ENCODE measurements at places on chromosomes 5 and 9.

GRCh38 chr9:105979290-105979689 lies 284.9 kb downstream of the TMEM38B start:
- DNase-seq, result no peak

DNA sequence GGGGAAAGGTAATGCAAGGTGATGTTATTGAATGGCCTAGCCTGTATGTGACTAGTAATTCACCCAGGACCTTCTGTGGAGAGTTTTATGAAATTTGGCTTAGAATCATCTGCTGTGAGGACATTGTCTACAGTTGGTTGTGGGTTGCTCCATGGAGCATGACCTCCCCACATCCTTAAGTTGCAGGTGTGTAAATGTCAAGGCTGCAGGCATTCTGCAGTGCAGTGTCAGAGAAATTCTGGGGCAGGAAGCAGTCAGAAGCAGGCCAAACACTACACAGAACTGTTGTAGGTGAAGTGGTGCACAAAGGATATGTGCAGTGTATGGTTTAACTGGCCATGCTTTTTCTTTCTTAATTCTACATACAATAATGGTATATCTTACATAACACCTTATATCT lies 588.3 kb downstream of the EBF1 start:
- no peak for DNase-seq

- DNase-seq, result no peak
Measured at GRCh38 chr5:154401355-154401754, 44.4 kb upstream of the SAP30L start.

- DNase-seq, result no peak
Measured at GRCh38 chr5:64794053-64794770, 25.5 kb downstream of the CWC27 start.

DNA sequence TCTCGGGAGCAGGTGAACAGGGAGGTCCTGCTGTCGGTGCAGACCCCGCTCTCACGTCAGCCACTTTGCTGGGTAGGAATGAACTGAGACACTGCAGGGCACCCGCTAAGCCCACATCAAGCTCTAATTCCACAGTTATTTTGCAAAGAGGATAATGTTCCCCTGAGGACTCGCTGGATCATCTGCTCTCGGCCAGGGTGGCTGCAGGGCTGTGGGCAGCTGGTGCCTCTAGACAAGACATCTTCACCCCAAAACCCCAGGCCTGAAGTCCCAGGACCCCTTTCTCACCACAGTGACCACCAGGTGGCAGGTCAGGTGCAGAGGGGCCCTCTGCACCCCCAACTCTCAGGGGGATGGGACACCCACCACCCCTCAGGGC lies 135.1 kb upstream of the PPP1R26 start:
- DNase-seq, result no peak

- no peak for DNase-seq
Measured at GRCh38 chr9:33186457-33187168, 19.5 kb upstream of the B4GALT1 start.

DNA sequence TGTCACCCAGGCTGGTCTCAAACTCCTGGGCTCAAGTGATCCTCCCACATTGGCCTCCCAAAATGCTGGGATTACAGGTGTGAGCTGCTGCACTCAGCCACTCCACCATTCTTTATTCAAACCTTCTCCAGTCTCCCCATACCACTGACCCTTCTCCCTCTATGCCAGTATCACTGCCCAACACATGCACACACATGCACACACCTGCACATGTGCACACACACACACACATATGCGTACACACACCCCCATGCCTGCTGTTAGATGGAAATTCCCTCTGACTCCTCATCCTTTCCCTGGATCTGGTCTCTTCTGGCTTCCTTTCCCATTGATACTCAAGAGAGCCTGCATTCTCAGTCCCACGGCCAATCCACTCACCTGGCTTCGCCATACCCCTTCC lies 170.0 kb downstream of the CRB2 start:
- no peak for DNase-seq

DNA sequence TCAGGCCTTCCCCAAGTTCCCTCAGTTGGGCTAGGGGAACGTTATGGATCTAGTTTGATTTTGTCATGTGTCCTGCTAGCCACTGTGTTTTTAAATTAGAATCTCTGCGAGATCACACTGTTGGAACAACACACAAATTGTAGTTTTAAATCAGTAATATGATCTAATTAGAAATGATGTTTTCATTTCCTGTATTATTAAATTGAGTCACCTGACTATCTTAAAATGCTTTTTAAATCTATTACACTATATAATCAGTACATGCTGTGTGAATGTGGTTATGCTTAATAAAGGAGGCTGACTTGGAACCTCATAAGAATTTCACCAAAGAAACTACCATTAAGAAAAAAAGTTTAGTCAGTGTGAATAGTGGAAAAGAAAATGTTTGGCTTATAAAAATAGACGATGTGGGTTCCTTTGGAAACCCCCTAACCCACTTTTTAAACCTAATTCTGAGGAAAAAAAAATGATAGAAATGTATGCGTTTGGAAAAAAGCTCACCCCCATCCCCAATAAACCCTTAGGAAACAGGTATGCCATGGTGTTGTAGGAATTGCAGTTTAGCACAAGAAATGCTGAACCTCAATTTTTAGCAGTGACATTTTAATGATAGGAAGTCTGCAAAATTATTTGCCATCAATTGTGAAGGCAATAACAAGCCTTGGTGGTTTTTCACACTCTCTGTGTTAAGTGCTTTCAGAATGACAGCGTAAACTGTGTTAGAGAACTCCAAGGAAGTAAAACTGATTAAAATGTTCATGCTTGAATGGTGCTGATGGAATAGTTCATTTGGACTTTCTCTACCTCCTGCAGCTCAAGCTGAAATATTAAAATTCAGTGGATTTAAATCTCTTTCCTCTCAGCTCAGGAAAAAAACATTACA lies 59.0 kb downstream of the TLE4 start:
- no peak for DNase-seq

- DNase-seq, result no peak
Measured at GRCh38 chr5:146781157-146781556, 97.4 kb downstream of the PPP2R2B start.

DNA sequence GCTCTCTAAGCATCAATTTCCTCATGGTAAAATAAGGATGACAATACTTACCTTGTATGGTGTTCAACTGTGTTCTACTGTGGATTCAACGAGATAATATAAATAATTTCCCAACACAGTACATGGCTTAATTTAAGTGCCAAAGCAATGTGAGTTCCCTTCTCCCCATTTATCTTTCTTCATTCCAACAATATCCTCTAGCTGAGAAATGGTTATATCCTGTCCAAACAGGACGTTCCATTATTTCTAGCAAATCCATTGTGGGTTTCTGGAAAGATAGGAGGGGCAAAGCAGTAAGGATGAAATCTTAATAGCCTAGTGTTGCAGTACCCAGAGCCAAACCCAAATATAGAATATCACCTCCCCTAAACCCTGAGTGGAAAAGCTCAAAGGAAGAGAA lies 22.0 kb downstream of the ABCA1 start:
- no peak for DNase-seq

DNA sequence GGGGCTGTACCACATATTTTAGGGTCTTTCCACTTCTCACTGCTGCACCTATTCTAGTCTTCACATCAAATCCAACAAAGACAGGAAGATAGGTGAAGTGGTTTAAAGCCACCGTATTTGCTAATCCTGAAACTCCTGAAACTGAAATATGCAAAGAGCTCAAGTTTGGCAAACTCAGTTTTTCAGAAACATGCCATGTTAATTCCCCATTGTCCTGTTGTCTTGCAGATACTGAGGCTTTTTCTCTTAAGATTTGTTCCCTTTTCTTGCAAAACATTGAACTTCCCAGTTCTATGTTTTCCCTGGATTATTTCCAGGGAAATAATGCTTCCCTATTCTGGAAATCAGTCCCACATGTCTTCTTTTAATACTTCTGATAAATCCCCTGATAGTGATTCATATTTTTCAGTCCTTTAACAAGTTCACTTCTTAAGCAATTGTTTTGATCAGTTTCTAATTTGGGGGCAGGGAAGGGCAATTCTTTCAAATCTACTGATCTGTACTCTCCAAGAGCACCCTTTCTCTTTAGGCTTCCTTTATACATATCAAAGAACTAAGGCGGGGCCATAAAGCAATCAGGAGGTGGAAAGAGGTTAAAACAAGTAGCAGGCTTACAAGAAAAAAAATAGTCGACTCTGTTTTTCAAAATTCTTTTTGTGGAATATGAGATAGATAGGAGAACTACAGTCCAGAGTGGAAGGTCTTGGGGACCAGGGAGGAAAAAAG lies 648.5 kb downstream of the BNC2 start:
- DNase-seq, result no peak

GRCh38 chr9:132481053-132481849 lies 71.2 kb downstream of the CFAP77 start:
- no peak for DNase-seq

DNA sequence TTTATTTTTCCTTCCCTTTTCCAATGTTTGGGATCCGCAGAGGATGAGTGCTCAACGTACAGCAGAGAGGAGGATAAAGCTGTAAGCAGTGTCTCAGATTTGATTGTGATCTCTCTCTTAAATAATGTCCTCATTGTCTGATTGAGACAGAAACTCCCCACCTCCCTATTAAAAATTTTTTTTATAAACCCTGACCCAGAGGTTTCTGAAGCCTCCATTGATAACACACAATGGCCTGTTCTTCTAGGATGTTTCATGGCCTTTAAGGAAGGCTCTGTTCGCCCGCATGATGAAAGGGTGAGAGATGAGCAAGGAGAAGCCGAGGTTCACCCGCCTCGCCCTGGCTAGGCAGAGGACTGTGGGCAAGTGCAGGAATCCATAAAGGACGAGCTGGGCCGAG lies 138.2 kb upstream of the GAS1 start:
- DNase-seq, result no peak
